Head of caudate nucleus (tissue), 42 donors: ENCODE measurements at places on chromosomes 5 and 9.

GRCh38 chr9:100441911-100442361 lies 15.0 kb downstream of the MSANTD3 start:
- no peak for DNase-seq

DNA sequence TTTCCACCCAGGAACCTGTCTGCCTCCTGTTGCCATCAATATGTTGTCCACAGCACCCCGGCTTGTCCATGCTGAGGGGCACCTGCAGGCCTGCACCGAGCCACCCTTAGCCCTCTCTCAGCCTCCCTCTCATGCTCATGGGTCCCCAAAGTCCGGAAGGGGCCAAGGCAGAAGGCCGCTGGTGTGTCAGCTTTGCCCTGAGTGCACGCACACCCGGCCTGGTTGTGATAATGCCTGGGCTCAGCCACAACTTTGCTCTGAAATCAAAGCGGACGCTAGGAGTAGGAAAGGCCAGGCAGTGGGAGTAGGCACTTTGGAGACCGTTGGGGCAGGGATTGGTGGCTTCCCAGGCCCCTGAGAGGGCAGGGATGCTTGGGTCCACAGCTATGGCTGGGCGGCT lies 201.8 kb upstream of the NUDT12 start:
- no peak for DNase-seq

- no peak for DNase-seq
Measured at GRCh38 chr5:125408448-125409233, 662.2 kb upstream of the ZNF608 start.

GRCh38 chr9:80410106-80410505 lies 838.3 kb downstream of the TLE4 start:
- DNase-seq, result no peak

DNA sequence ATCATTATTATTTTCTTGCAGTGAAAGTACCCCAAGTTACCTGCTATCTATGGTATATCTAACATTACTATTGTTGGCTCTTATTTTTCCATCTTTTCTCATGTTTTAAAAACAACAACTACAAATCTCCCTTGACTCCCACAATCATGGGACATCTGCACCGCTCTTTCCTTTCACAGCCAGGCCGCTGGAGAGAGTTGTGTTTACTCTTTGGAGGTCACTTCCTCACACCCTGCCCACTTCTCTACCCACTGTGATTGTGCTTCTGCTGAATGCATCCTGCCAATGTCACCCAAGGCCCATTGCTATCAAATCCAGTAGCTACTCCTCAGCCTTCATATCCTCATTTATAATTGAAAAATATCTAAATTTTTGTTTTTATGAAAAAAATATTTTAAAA lies 29.7 kb downstream of the SLC28A3 start:
- no peak for DNase-seq

DNA sequence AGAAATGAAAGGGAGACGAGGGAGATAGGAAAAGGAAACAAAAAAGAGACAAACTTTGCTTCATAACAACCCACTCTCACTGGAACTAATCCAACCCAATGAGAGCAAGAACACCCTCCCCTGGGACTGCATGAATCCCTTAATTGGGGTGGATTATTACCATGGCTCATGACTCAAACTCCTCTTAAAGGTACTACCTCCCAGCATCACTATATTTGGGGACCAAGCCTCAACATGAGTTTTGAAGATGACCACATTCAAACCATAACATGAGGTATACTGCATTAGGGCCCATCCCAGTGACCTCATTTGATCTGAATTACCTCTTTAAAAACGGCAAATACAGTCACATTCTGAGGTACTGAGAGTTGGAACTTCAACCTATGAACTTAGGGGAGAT lies 8.0 kb downstream of the MTAP start:
- no peak for DNase-seq

GRCh38 chr5:138454121-138454520 lies 11.2 kb upstream of the EGR1 start:
- no peak for DNase-seq

- no peak for DNase-seq
Measured at GRCh38 chr9:137389428-137389746, 33.6 kb downstream of the EXD3 start.

- no peak for DNase-seq
Measured at GRCh38 chr5:135571066-135571609, 7.7 kb downstream of the CXCL14 start.

- no peak for DNase-seq
Measured at GRCh38 chr5:132222649-132223038, 5.0 kb downstream of the P4HA2 start.

DNA sequence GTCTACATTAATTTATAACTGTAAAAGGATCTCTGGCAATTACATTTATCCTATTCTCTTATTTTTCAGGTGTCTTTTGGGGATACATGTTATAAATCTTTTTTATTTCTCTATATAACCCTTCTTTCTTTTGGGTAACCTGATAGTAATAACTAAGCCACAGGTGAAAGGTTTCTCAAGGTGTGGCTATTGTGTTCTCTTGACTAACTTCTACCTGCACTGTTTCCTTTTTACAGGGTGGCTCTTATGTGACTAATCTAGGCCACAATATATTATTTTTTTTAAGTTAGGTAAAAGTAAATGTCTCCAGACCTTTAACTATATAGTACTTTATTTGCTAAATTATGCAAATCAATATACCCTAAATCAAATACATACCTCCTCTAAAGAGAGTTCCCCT lies 193.2 kb downstream of the EFNA5 start:
- no peak for DNase-seq

GRCh38 chr5:173671121-173671949 lies 54.9 kb upstream of the BOD1 start:
- peak; percentile 91 for DNase-seq

- no peak for DNase-seq
Measured at GRCh38 chr9:20382460-20383071, 239.7 kb downstream of the MLLT3 start.
